HS-27A (cell line): ENCODE measurements at places on chromosomes 1 and 21.
A peak's percentile ranks its signal among the peaks of the same experiment; 100 is the strongest.

DNA sequence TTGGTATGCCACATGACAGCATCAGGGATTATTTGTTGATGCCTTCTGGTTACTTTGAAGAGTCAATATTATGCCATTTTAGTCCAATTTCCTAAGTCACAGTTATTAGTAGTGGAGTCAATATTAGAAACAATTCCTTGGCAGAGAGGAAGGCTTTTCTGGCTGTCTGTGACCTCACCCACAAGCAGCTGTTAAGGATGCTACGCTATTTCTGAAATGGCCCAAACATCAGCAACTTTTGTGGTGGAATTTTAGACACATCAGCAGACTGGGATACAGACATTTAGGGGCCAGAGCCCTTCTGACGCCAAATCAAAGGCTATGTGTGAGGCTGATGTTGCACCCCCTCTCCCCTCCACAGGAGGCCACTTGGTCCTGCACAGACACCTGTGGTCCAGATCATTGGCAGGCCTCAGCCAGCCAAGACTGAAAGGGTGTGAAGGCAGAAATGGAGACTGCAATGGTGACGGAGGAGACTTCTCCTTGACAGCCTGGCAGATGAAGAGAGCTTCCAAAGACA is 9.2 kb upstream of the RXRG start:
- DNase-seq: no peak

DNA sequence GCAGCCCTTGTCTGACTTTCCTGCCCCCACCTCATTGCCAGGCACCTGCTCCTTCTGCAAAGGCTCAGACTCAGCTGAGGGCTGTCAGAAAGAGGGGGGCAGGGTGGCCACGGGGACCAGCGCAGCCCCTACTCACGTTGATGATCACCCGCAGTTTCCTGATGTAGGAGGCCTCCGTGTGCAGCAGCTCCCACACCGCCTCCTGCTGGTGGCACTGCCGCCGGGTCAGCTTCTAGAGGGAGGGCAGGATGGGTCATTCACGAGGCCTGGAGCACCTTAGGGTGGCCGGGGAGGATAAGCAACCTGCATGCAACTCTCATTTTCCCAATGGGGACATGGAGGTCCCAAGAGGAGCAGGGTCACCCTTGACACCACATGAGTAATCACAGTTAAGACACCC is 6.4 kb upstream of the TNFRSF25 start:
- DNase-seq: no peak

- peak; percentile 73 for DNase-seq
Measured at GRCh38 chr1:94866164-94866807, 46.1 kb downstream of the SLC44A3 start.

GRCh38 chr21:45537746-45538291 is 4.4 kb downstream of the SLC19A1 start:
- no peak for DNase-seq

DNA sequence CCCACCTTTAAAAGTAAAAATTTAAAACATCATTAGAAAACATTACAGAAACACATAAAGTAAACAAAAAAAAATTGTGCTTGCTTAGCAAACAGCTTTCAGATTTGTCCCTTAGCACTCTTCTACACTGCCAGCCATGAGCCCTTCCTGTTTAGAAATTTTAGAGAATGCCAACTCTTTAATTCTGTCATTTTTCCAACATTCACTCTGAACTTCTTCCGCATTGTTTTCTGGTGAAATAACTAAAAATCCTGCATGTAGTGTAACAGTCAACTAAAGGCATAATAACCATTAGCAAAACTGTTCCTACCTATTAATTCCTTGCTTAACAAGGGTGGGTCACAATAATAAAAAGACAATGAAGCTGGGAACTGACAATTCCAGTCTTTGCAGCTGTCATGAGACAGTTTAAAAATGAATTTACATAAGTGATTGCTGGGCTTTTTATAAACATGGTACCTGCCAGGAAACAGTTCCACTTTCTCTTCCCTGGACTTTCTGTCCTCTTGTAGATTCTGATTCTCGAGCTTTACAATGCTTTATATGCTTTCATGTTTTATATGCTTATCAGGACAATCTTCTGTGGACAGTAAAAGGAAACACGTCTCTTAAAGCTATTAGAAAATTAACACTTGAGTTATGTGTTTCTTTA is 19.0 kb downstream of the GNG12 start:
- DNase-seq: no peak

GRCh38 chr21:29334717-29335428 is 36.2 kb downstream of the BACH1 start:
- peak; percentile 74 for DNase-seq

GRCh38 chr1:190688096-190688495 is 210.4 kb upstream of the BRINP3 start:
- DNase-seq: no peak

GRCh38 chr1:63148825-63149645 is 173.3 kb upstream of the FOXD3 start:
- DNase-seq: no peak

DNA sequence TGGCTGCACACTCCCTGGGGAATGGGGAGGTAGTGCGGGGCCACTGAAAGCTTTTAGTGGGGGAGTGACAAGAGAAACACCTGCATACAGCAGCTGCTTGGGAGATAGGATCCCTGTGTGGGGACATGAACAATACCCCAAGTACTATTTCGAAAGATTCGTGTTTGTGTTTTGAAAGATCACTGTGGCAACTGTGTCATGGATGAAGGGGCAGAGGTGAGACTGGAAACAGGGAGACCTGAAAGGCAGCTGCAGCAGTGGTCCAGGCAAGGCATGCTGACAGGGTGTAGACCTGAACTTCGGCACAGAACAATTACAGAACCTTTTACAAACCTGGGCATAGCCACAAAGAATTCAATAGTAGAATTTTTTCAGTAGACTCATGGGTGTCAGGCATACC is 32.9 kb downstream of the TENT5C start:
- no peak for DNase-seq

DNA sequence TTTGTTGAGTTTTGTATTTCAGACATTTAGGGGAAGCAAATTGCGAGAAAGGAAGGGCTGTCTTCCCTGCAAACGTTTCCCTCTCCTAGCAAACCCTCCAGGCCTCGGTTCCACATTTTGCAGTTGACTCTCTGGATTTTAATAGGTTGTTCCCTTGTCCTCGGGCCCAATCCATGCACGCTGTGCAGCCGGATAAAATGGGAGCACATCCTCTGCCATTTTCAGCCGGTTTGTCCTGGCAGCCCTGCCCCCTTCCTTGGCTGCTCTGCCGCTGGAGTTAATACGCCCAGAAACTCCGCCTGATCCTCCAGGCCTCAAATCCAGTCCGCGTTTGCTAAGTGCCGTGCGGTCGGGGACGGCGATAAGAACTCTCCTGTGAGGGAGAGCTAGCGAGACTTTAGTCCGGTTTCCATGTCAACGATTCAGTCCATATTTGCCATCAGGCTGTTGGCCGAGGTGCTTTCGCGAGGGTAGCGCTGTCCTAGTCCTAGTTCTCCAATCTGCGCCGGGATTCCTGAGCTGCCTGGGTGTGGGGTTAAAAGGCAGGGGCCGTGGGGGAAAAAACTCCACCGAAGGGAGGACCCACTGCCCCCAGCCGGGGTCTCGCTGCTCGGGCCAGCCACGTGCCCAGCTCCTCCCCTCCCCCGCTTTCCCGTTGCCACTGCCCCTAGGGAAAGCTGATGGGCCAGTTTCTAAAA is 2.9 kb upstream of the ARID1A start:
- DNase-seq: peak; percentile 98

GRCh38 chr21:28627691-28628090 is 365.0 kb downstream of the LTN1 start:
- no peak for DNase-seq

DNA sequence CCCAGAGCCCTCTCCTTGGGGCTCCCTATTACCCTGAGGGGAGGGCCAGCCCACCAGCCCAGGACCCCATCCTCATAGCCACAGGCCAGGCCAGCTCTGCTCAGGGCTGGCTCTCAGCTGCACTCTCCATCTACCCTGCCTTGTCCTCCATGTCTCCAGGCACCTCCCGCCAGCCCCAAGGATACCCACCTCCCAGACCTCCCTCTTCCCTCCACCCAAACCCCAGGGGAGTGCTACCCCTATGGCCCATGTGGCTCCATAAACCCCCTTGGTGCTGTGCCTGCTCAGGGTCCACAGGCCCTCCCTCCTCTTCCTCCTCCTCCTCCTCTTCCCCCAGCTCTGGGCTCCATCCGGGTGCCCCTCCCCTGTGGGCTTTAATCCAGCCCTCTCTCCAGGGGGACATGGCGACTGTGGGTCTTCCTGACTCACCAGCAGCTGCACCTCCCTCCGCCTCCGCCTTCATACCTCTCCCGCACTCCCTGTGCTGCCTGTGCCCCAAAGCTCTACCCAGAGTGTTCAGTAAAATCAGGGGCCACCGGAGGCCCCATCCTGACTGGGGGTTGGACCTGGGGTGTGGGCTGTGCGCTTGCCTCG is 9.1 kb downstream of the YBEY start:
- no peak for DNase-seq
